Skin of body (tissue), 3 donors: ENCODE measurements at places on chromosomes 3 and 15.
A peak's percentile ranks its signal among the peaks of the same experiment; 100 is the strongest.

DNA sequence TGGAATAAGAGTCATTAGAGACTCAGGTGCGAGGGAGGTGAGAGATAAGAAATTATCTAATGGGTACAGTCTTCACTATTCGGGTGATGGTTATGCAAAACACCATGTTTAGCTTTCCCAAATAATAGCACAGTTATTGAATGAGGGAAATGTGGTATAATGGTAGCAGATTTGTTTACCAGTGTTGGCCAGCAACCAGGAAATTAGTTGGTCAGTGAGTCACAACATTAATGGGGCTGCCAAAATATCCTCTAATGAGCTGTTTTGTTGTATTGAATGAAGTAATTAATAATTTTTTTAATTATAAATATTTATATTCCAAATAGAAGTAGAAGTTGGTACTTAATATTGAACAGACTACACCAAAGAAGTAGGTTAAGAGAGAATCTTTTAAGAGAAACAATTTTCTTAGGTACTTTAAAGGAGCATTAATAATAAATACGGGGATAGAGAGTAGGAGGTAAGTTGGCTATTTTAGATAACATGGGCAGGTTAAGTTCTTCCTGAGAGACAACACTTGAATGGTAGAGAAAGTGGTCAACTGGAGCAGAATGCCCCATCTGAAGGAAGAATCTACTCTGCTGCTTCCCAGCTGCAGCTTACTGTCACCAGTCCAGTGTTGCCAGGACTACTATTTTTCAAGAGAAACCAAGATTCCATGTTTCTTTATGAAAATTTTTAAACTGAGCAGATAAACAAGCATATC lies 218.8 kb downstream of the UBE2E2 start:
- no peak for DNase-seq

- no peak for DNase-seq
Measured at GRCh38 chr3:143998266-143998665, 26.6 kb downstream of the DIPK2A start.

- no peak for DNase-seq
Measured at GRCh38 chr3:30288830-30289229, 317.6 kb upstream of the TGFBR2 start.

GRCh38 chr3:13123013-13123654 lies 49.9 kb upstream of the IQSEC1 start:
- DNase-seq = no peak

GRCh38 chr3:165440380-165440779 lies 244.2 kb upstream of the SLITRK3 start:
- no peak for DNase-seq

GRCh38 chr3:60698117-60698516 lies 553.1 kb downstream of the FHIT start:
- DNase-seq = no peak

DNA sequence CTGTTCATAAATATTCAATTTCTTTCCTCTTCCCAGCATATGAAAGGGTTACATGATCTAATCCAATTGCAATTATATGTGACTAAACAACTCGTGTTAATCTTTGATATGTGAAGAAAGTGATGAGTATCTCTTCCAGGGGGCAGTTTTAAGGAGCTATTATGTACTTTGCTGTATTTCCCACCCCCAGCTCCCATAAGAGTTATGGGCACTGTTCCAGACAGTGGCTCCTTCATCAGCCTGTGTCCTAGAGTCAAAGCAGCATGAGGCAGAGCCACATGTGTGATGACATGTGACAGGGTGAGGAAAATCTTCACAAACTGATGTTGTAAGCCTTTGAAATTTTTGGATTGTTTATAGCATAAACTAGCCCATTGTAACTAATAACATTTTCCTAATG lies 315.4 kb downstream of the DIPK2A start:
- DNase-seq = no peak

- no peak for DNase-seq
Measured at GRCh38 chr3:188345223-188345622, 191.3 kb downstream of the LPP start.

DNA sequence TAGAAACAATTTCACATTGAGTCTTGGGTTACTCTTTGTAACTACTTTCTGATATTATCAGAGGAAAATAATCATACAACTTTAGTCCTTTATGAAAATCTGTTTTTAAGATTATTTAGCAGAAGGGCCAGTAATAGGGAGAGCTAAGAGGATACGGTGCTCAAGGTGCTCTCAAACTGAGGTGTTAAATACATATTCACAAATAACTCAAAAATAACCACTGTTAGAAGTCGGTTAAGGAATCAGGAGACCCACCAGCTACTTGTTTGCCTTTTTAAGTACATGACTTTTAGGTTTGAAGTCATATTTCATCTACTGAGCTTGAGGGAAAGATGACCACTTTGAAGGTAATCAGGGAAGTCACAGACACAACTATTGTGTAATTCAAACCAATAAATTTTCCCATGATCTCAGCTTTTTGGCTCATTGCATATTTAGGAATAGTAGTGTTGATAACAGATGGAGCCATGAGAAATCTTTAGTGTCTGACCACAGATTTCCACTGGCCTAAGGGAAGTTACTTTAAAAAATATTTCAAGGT lies 1.4 kb upstream of the RSRC1 start:
- no peak for DNase-seq

DNA sequence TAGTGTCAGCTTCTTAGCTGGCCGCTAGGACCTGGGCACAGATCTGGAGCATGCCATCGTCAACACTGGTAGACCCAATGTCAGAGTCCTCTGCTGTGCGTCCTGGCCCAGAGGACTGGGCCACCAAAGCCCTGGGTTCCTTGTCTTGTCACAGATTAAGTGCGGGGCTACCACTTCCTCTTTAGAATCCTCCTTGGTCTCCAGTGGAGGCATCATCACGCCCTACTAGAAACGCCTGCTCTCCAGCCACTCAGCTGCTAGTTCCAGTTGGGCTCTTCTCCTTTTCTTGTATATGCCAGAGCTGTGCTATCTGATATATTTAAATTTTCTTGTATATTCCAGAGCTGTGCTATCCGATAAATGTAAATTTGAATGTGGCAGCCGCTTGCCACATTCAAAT lies 11.2 kb downstream of the PPCDC start:
- DNase-seq = no peak

DNA sequence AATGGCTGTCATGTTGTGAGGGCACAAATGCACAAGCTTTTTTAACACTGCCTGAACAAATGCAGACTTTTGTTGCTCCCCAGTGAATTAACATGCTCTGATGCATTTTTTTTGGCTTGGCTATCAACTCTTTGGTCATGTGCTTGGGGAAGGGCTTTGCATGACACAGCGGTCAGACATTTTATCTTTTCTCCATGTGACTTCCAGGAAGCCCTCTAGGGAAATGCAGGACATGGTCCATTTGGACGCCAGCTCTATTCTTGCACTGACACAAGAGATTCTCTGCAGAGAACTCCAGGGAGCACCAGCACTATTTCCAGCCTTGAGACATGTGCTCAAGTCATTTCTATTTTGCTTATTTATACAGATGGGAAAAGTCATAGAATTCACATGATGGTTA lies 46.2 kb downstream of the NEK11 start:
- peak; percentile 42 for DNase-seq

GRCh38 chr3:44236485-44236908 lies 5.2 kb upstream of the TOPAZ1 start:
- DNase-seq = no peak

GRCh38 chr15:25944386-25944785 lies 81.3 kb upstream of the ATP10A start:
- no peak for DNase-seq

DNA sequence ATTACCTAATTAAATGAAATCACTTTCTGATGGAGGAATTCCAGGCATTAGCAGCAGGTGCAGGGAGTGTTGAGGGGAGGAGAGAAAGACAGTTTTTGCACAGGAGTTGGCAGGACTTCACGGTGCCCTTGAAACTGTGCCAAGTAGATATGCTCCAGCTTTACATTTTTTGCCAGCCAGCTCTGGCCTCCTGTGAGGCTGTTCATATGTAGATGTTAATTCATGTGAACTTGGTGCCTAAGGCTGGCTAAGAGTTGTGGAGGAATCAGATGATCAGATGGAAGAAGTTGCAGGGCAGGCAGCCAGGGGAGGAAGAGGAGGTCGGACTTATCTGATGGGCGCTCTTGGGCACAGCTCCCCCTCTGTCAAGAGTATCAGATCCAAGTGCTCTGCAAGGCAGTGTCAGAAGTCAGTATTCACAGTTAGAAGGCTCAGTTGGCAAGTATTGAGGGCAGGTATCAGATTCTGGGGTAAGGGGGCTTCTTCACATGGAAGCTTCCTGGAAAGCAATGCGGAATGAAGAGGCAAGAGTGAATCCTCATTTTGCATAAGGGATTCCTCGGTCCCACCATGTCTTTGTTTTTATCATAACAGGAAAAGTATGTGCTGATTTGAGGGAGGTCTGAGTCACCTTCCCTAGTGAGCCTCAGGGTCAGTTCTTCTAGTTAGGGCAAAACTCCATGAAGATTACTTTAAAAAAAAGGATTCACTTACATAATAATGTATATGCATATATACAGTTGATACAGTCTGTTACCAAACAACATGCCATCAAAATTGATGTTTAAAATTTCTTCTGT lies 172.6 kb upstream of the UMPS start:
- DNase-seq = no peak

GRCh38 chr3:28850186-28850585 lies 430.7 kb upstream of the RBMS3 start:
- no peak for DNase-seq

GRCh38 chr3:144677103-144677502 lies 705.5 kb downstream of the DIPK2A start:
- no peak for DNase-seq

GRCh38 chr15:94524565-94524964 lies 293.2 kb downstream of the MCTP2 start:
- no peak for DNase-seq

DNA sequence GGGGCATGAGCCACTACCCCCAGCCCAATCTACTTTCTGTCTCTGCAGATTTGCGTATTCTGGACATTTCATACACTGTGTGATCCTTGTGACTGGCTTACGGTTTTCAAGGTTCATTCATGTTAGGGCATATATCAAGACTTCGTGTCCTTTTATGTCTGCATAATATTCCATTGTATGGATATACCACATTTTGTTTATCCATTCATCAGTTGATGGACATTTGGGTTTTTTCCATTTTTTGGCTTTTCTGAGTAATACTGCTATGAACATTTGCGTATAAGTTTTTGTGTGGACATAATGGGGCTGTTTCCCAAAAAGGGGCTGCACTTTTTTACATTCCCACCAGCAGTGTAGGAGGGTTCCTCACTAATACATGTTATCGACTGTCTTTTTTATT lies 106.6 kb downstream of the PDE8A start:
- DNase-seq = no peak

DNA sequence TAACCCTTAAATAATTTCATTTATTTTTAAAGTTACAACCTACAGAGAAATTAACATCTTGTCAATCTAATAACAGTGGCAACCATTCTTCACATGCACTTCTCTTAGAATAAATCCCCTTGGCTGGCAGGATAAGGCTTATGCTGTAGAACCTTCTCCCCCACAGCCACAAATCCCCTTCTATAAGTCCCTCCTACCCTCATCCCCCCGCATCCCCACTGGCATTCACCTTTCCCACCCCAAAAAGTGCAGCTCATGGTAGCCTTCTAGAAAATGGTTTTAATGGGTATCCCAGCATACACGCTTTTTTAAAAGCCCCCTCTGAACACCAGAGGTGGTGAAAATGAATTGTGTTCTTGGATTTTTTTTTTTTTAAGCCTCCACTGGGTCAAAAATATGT lies 49.2 kb downstream of the CAPN7 start:
- DNase-seq = no peak

DNA sequence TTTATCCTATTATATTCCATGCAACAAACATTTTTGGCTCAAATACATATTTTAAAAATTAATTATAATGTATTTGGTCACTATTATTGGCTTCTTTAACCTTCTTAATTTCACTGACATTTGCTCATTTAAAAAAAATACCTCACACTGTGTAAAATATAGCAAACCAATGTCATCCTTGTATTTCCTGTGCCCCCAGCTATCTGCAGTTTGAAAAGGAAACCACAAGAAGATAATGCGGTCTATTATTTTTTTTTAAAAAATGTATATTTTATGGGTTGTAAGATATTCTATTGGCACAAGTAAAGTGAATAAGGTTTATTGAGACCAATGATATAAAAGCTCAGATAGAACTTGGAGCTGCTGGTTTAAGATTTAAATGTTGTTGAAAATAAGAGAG lies 904.2 kb downstream of the SI start:
- DNase-seq = no peak

GRCh38 chr3:36557708-36558421 lies 177.6 kb downstream of the STAC start:
- no peak for DNase-seq

DNA sequence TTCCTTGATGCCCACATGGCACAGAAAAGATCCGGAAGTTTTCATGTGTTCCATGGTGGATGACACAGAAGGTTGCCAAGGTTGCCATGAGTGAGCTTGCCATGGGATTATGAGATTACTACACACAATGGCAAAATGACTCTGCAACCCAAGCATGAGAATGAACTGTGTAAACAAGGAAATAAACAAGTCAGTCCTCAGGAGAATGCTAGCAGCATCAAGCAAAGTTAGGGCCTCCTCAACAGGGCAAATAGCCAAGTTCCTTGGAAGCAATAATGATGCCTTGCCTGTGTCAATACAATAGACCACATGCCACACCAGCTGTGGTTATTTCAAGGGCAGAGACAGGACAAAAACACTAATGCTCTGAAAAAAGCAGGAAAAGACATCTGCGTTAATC lies 41.8 kb downstream of the AQR start:
- DNase-seq = peak; percentile 4

DNA sequence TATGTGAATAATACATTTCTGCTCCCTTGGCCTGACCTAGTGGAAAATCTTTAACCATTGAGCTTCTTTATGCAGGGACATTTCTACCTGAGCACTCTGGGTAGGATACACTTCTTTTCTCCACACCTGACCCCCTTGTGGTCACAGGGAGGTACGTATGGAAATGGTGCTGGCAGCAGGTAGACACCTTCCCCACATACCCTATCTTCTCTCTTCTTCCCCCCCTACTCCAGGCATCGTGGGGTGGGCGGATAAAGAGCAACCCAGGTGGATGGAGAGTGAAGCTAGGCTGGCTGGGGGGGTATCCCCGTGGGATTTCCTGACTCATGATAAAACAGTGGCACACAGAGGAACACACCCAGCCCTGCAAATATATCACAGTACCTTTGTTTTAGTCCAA lies 312.1 kb downstream of the ARRDC4 start:
- DNase-seq = no peak
